Type B pancreatic cell (in vitro differentiated cells): ENCODE measurements at places on chromosomes 6 and 20.

DNA sequence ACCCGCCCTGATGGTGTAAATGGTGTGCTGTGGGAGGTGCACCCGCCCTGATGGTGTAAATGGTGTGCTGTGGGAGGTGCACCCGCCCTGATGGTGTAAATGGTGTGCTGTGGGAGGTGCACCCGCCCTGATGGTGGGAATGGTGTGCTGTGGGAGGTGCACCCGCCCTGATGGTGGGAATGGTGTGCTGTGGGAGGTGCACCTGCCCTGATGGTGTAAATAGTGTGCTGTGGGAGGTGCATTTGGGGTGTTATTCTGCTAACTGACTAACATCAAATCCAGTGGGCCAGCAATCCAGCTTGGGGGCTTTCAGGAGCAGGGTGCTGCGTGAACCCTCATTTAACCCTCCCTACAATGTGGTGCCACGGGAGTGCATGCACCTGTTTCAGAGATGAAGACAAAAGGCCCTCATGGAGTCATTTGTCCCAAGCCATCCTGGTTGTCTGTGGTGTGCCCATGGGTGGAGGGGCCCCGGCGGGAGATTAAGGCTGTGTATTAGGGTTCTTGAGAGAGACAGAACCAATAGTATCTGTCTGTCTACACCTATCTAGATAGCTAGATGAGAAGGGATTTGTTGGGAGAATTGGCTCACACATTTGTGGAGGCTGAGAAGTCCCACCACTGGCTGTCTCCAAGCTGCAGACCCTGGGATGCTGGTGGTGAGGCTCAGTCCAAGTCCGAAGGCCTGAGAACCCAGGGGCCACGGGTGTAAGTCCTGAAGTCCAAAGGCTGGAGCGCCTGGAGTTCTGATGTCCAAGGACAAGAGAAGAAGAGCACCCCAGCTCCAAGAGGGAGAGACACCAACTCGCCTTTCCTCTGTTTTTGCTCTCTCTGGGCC, 39.2 kb downstream of the TMEM242 start:
- H3K36me3 ChIP-seq: no peaks in the 10 kb centered on the region
- DNase-seq: no peak
- peaks cover 3% of the 10 kb centered on the region for H3K27me3 ChIP-seq
- H3K4me1 ChIP-seq: peaks cover 13% of the 10 kb centered on the region

GRCh38 chr6:34030831-34031624, 114.9 kb downstream of the GRM4 start:
- peaks cover 7% of the 10 kb centered on the region for H3K27me3 ChIP-seq
- no peak overlapping the region for H3K4me3 ChIP-seq
- peaks cover 6% of the 10 kb centered on the region for H3K4me1 ChIP-seq
- H3K27ac ChIP-seq: no peak overlapping the region
- no peaks in the 10 kb centered on the region for H3K36me3 ChIP-seq

DNA sequence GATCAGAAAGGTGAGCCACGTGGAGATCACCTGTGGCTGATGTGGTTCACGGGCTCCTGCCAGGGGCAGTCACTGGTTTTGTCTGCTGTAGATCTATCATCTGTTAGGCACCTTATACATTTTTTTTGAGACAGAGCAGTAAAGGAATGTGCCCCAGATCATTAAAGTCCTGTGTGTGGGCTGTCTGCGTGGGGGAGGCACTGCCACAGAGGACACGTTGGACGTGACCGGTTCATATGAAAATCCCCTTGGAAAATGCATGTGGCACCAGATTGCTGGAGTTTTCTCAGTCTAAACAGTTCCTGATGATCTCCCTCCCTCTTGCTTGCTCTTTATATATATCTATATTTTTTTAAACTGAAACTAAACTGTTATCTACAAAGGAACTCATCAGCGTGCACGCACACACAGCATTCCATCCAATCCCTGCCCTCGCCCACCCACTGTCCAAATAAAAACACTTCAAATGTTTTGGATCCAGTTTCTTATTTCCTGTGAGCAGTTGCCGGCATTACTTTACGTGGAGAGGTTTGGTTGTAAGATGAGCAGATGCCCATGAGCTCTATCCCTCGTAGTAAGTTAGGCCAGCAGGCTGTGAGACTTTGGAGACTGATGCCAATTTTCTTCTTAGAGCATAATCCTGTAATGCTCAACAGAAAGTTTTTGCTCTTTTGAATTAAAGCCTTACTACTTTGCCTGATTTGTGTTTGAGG, 161.6 kb upstream of the EXOC2 start:
- no peak for DNase-seq
- peaks cover 5% of the 10 kb centered on the region for H3K4me1 ChIP-seq
- no peak overlapping the region for H3K4me3 ChIP-seq
- peaks cover 12% of the 10 kb centered on the region for H3K27me3 ChIP-seq

- no peaks in the 10 kb centered on the region for H3K27me3 ChIP-seq
- peaks cover 16% of the 10 kb centered on the region for H3K36me3 ChIP-seq
- peaks cover 48% of the 10 kb centered on the region for H3K4me1 ChIP-seq
- H3K4me3 ChIP-seq: no peak overlapping the region
Measured at GRCh38 chr6:89347825-89348224, 4.7 kb downstream of the UBE2J1 start.

- no peak for DNase-seq
- H3K36me3 ChIP-seq: peaks cover 21% of the 10 kb centered on the region
- H3K4me3 ChIP-seq: peak overlapping the region; percentile 98
Measured at GRCh38 chr6:82246802-82247504, 591 bp downstream of the IBTK start.

GRCh38 chr6:13668291-13668928, 43.2 kb downstream of the RANBP9 start:
- peak overlapping the region; percentile 40 for H3K4me3 ChIP-seq
- H3K27me3 ChIP-seq: no peaks in the 10 kb centered on the region
- peaks cover 15% of the 10 kb centered on the region for H3K4me1 ChIP-seq

- no peak overlapping the region for H3K4me3 ChIP-seq
- peaks cover 8% of the 10 kb centered on the region for H3K4me1 ChIP-seq
- peaks cover 7% of the 10 kb centered on the region for H3K27me3 ChIP-seq
- no peaks in the 10 kb centered on the region for H3K36me3 ChIP-seq
- H3K27ac ChIP-seq: no peak overlapping the region
Measured at GRCh38 chr6:151679081-151679480, 128.4 kb upstream of the ESR1 start.

- H3K36me3 ChIP-seq: no peaks in the 10 kb centered on the region
- peaks cover 15% of the 10 kb centered on the region for H3K4me1 ChIP-seq
- no peak for DNase-seq
- H3K27ac ChIP-seq: no peak overlapping the region
- peaks cover 10% of the 10 kb centered on the region for H3K27me3 ChIP-seq
- H3K4me3 ChIP-seq: no peak overlapping the region
Measured at GRCh38 chr6:134287859-134288537, 29.9 kb downstream of the SGK1 start.

- peaks cover 39% of the 10 kb centered on the region for H3K4me1 ChIP-seq
- DNase-seq: no peak
- peak overlapping the region; percentile 78 for H3K27ac ChIP-seq
- H3K4me3 ChIP-seq: peak overlapping the region; percentile 90
- peaks cover 66% of the 10 kb centered on the region for H3K27me3 ChIP-seq
Measured at GRCh38 chr6:170292111-170292406, 1.2 kb upstream of the DLL1 start.

DNA sequence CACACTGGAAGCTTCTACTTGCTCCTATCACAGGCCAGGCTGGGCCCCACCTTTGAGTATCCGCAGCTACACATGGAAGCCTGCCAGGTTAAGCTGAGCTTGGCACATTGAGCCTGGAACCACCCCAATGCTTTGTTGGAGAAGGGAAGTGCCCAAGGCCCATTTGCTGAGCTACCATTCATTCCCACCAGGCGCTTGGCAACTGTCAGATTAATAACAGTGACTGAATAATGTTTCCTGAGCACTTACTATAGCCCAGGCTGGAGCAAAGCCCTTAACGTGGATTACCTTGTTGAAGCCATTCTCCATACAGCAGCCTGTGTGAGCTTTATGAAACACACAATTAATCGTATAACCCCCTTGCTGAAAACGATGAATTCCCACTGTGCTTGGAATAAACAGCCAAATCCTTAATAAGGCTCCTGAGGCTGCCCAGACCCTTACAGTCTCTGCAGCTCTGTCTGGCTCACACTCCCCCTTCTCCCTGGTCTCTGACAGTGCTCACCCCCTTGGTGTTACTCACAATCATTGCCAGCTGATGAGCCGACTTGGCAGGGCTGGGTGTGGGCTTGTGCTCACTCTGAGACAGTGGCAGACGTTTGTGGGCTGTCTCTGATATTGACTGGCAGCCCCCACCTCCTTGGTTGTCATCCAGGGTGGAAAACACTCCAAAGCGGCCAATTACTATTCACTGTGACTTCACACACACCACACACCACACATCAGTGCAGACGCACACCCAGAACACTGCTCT, 357.1 kb downstream of the MAFB start:
- DNase-seq: no peak
- H3K4me3 ChIP-seq: no peak overlapping the region
- no peaks in the 10 kb centered on the region for H3K36me3 ChIP-seq
- peaks cover 13% of the 10 kb centered on the region for H3K4me1 ChIP-seq
- H3K27ac ChIP-seq: no peak overlapping the region
- peaks cover 7% of the 10 kb centered on the region for H3K27me3 ChIP-seq

- no peaks in the 10 kb centered on the region for H3K27me3 ChIP-seq
- H3K36me3 ChIP-seq: no peaks in the 10 kb centered on the region
- H3K27ac ChIP-seq: no peak overlapping the region
- DNase-seq: no peak
- peaks cover 8% of the 10 kb centered on the region for H3K4me1 ChIP-seq
- H3K4me3 ChIP-seq: no peak overlapping the region
Measured at GRCh38 chr6:137016356-137016755, 28.4 kb downstream of the IL20RA start.

DNA sequence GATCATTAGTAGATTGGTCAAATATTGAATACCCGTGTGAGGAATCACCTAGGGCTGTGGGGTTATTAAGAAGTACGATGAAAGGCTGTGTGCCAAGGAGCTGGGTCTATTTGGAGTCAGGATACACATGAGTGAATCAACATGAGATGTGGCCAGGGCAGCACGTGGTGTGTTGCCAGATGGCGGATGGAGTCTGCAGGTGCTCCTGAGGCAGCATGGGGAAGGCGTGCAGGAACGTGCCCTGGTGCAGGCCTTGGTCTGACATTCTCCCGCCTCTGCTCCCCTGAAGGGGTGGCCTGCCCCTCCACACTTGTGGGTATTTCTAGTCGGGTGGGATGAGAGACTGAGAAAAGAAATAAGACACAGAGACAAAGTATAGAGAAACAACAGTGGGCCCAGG, 39.0 kb upstream of the SLC22A1 start:
- peak overlapping the region; percentile 14 for H3K27ac ChIP-seq
- H3K27me3 ChIP-seq: no peaks in the 10 kb centered on the region
- no peak overlapping the region for H3K4me3 ChIP-seq
- H3K4me1 ChIP-seq: no peaks in the 10 kb centered on the region

GRCh38 chr20:62814709-62815065, 2.2 kb upstream of the COL9A3 start:
- peaks cover 8% of the 10 kb centered on the region for H3K4me1 ChIP-seq
- H3K27me3 ChIP-seq: peaks cover 16% of the 10 kb centered on the region
- no peak overlapping the region for H3K4me3 ChIP-seq
- H3K27ac ChIP-seq: no peak overlapping the region
